Cerebellar nuclear complex (tissue), 1 donor: ENCODE measurements at places on chromosomes 6 and 20.

GRCh38 chr6:166029506-166029905 is 138.1 kb downstream of the TBXT start:
- no peak for DNase-seq

- no peak for DNase-seq
These were observed 168.9 kb upstream of the UST start for GRCh38 chr6:148577687-148578488.

- no peak for DNase-seq
These were observed 32.5 kb downstream of the SDHAF4 start for GRCh38 chr6:70599187-70599586.

DNA sequence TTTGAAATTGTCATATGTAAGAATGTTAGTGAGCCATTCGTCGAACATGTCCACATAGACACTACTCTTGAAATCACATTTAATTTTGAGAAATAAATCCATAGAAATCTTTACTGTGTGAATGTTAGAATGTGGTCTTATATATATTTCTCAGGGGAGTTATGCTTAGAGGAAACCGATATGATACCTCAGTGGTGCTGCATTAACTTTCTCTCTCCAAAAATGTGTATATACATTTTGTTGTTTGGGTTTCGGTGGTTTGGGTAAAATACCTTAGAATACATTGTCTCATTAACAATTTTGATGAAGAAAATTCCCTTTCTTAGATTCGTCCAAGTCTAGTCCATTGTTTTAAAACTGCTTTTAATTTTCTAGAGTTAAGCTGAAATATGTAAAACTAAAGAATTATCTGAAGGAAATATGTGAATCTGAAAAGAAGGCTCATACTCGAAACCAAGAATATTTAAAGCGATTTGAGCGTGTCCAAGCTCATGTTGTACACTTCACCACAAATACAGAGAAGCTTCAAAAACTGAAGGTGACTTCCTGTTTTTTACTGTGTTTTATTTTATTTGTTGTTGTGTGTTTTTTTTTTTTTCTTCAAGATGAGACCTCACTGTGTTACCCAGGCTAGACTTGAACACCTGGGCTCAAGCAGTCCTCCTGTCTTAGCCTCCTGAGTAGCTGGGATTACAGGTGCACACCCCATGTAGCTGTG is 10.3 kb downstream of the KIZ start:
- DNase-seq: no peak

DNA sequence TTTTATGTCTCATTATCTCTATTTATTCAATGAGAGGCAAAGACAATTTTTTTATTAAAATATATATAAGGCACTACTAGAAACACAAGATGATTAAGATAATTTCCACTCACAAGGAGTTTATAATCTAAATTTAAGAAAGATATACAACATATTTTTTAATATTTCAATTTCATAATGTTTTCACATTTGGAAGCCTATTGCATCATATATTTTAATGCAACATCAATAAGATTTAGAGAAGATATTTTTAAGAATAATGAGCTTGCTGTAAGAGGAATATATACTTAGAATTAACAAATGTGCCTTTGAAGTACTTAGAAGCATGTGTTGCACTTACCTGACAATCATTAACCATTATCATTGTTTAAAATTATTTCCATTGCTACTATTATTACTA is 597.7 kb upstream of the BTBD3 start:
- DNase-seq: no peak

DNA sequence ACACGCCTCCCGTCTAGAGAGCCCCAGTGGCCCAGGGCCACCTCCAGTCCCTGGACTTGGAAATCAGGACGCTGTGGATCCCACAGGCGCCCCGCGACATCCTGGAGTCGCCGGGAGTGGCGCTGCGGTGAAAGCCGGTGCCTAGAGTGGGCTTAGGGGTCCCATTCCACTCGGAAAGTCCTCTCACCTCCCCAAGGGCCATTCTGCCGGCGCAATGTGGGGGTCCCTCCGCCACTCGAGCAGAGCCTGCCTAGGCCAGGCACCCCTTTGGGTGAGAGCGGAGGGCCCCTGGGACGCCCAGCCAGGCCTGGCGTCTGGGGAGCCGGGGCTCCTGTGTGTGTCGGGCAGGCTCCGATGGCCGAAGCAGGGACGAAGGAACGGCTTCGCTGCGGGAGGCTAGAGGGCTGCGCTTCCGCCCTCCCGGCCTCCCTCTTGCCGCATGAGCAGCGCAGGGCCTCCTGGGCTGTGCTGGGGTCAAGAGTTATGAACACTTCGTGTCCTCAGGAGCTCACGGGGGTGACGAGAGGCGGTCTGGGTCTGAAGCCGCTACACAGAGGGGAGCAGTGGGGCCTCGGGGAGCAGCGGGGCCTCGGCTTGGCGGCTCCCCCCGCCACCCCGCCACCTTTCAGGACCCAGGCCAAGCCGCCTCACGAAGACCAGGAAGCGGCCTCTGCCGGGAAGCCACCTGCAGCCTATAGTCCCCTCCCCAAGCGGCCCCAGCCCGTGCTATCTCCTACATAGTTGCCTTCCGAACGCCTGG is 13.6 kb downstream of the POU3F2 start:
- no peak for DNase-seq

GRCh38 chr6:55379471-55379870 is 52.2 kb downstream of the GFRAL start:
- no peak for DNase-seq

DNA sequence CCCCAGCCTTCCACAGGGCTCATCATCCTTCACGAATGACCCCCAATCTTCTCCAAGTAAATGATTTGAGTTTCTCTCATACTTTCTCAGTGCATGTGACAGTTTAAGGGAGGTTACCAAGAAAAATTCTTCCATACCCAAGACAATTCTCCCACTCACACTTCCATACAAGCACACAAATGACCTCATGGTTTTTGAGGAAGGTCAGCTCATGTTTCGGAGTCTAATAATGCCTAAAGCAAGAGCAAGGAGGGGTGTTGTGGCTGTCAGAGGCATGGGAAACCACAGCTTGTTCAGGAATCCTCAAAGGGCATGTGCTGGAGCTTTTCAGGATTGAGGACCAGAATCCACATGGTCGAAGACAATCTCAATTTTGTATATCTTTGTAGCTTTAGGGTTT is 279.0 kb downstream of the MAFB start:
- DNase-seq: no peak

DNA sequence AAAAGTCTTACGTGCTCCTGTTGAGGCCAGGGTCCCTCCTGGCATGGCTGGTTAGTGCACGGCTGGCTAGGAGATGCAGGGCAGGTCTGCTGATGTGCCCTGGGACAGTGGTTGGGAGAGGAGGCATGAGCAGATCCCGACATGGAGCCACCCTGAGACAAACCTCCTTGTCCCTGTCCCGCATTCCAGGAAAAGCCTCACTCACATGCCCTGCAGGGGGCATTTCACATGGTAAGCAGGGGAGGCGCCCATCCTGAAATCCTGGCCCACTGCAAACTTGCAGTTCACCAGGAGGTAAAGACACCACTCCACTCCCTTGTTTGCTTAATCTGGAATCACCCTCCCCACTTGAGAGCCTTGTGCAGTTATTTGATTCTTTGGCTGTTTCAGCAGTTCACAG is 116.7 kb upstream of the SLC24A3 start:
- DNase-seq: no peak

DNA sequence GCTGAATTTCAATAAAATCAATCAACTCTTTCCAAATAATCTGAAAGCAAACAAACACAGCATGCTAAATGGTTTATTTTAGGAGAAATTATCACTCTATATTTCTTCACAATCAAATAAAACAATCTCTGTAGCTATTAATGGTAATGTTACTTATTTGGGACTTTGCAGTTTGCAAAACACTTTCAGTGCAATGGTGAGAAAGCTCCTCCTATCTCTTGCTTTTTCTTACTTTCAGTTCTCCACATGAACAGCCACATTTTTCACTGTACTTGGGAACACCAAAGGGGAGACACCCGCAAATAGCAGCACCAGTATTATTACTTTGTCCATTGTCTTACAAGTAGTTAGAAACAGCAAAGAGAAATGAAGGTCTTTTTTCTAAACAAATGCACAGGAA is 92.4 kb downstream of the DST start:
- DNase-seq: no peak

DNA sequence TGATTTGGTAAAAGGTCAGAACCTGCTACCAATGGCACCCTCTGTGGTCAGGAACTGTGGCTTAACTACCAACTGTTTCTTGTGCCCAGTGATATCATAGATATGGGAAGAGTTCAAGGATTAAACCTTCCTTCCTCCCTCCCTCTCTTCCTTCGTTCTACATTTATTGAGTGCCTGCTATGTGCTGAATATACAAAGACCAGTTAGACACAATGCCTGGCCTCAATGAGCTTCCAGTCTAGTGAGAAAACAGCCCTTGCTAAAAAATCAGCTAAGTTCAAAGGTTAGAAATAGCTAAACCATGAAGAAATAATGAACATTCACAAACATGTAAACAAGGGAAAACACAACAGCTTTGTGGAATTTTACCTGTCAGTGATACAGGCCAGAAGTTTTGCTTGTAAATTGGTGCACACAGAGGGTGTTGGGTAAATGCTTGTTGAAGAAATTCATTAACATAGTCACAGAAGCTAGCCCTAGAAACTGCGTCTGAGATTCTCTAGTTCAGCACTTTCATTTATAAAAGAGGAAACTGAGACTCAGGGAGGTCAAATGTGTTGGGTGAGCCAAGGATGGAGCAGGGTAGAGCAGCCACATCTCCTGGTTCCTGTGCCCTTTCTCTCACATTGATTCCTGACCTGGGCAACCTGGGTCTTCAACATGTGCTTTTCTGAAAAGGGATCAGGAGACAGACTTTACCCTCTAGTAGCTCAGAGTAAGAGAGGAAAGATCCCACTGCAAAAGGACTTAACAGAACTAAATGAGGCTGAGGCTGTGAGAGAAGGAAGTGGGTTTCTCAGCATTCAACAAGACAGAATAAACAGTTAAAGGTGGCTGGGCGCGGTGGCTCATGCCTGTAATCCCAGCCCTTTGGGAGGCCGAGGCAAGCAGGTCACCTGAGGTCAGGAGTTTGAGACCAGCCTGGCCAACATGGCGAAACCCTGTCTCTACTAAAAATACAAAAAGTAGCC is 14.4 kb upstream of the FOXO3 start:
- no peak for DNase-seq

GRCh38 chr6:16301511-16301910 is 63.1 kb downstream of the GMPR start:
- DNase-seq: no peak

GRCh38 chr6:89260832-89261231 is 43.7 kb upstream of the GABRR1 start:
- no peak for DNase-seq

DNA sequence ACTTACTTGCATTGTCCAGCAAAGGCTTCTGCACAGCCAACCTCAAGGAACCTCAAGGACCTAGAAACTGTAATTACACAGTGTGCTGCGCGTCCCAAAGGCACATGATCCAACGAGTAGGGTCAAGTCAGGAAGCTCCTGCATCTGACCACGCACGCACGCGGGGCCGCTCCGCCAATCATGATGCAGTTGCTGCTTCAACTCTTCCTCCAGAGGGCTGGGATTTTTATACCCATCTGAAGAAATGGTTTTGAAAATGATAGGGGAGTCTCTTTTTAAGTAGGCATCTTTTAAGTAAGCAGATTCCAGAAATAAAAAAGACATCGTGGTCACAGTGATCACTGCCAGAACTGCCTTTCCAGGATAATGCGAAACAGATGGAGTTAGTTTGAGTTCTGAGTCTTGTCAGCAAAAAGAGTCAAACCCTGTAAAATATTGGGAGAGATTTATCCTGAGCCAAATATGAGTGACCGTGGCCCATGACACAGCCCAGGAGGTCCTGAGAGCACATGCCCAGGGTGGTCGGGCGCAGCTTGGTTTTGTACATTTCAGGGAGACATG is 34.0 kb downstream of the KIF25 start:
- DNase-seq: no peak

DNA sequence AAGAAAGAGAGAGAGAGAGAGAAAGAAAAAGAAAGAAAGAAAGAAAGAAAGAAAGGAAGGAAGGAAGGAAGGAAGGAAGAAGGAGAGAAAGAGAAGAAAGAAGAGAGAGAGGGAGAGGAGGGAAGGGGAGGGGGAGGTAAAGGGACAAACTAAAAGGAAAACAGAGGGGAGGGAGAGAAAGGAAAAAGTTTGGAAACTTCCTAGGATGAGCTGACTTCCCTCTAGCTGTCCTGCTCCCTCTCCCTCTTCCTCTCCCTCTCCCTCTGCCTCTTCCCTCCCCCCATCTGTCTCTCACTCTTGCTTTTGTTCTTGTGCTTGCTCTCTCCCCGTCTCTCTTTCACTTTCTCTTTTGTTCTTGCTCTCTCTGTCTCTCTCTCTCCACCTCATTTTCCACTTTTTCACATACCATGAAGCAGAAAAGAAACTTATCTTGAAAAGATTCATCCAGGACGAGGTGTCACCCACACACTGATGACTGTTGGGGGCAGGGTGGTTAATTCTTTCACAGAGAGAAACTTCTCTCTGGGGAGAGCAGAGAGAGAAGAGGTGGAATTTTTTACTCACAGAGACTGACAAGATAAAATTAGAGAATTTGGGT is 56.4 kb upstream of the DUSP22 start:
- DNase-seq: no peak

DNA sequence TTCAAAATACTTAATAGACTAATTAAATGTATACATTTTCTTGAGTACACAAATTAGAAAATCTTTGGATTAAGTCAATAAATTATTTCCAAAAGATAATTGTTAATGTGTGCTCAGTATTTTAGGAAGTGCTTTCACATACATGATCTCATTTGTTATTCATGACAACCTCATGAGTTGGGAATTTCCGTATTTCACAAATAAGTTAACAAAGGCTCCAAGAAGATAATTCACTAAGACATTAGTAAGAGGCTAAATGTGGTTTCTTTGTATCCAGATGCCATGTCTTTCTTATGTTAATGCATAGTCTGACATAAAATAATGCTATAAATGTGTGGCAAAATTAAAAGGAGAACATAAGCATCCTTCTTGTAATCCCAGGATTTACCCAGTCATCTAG is 79.5 kb upstream of the TCF21 start:
- DNase-seq: no peak

- DNase-seq: no peak
These were observed 33.9 kb upstream of the TBX18 start for GRCh38 chr6:84798257-84798656.

- DNase-seq: no peak
These were observed 125.8 kb downstream of the MYB start for GRCh38 chr6:135306740-135307420.

GRCh38 chr6:13586603-13587542 is 12.5 kb downstream of the SIRT5 start:
- no peak for DNase-seq
